ENCODE measurements at places on chromosomes 11 and 22. TPM values are rescaled to one million over a fixed set of nuclear protein-coding genes. Genes with fewer than 3 reads are reported as not detected.

DNA sequence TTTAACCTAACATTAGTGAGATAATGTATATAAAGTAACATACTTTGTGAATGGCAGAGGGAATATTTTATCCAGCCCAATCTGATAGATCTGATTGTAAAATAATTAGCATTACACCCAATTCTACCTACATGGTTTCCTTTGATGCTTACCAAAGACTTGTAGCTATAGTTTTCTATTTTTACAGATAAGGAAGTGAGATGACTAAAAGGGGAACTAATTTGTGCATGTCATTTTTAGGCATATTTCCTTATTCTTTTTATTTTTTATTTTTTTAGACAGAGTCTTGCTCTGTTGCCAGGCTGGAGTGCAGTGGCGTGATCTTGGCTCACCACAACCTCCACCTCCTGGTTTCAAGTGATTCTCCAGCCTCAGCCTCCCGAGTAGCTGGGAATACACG is 793.7 kb upstream of the LRRC4C start:
- DNase-seq = no peak

GRCh38 chr11:79691445-79691844 is 250.6 kb upstream of the TENM4 start:
- DNase-seq = no peak

- DNase-seq = no peak
Observed at GRCh38 chr11:28903716-28904115, 795.5 kb downstream of the METTL15 start.

DNA sequence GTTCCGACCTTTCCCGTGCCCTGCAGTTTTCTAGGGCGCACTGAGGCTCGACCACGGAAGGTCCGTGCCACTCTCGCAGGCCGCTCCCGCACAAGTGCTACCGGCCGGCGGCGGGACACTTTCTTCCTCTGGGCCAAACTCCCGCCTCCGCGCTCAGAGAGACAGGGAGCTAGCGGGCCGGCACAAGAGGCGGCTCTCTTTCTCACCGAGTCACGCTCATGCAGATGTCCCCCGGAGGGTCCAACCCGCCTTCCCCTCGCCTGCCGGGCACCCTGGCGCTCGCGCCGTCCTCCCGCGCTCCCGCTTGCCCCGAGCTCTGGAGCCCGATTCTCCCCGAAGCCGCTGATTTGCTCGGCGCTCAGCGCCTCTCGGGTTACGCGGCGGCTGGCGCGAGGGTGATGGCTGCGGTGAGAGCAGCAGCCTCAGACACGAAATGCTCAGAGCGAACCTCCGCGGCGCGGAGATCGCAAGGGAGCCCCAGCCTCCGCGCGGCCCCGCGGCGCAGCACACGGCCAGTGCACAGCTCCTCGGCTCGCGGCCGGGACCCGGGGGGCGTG is 1.0 kb downstream of the LMO1 start:
- DNase-seq = no peak

DNA sequence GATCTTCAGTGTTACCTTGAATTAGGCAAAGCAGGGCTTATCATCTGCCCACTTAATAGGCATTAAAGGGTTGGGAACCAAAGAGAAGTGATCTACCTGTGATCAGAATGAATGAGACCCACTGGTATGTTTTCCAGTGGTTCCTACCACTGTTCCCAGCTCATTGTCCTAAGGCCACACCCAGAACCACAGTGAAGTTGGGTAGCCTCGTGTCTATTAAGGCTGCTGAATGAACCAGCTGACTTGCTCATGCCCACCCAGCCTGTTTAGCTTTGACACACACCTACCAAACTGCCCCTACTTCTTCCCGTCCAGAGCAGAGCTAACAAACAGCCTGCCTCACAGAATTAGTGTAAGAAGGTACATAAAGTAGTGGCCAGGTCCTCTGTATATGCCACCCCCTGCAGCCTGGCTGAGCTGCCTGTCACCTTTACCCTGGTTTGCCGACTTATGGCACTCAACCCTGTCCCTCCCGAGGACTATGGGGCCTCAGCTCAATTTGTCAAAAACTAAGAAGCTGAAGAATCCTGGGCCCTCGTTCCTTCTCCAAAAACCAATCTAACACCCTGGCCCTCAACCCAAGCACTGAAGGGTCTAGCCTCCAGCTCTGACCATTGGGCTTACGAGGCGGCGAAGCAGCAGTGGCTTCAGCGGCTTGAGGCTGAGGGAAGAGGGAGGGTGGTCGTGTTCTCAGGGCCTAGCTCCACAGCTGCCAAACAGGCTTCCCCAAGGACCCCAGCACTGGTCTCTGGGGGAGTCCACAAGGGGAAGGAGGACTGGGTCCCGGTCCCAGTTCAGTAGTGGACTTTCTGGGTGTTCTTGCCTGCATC is 9.8 kb downstream of the UCP2 start:
- no peak for DNase-seq

HSD17B12 gene
- 38.8 TPM for total RNA-seq

KRTAP5-8 gene
- not detected for total RNA-seq

PRODH gene
- total RNA-seq = 2.0 TPM

CCDC15 gene
- 0.71 TPM for total RNA-seq

KDELR3 gene
- 5.8 TPM for total RNA-seq

GRCh38 chr11:64649291-64649697 is 58.3 kb downstream of the SLC22A12 start:
- no peak for DNase-seq

DNA sequence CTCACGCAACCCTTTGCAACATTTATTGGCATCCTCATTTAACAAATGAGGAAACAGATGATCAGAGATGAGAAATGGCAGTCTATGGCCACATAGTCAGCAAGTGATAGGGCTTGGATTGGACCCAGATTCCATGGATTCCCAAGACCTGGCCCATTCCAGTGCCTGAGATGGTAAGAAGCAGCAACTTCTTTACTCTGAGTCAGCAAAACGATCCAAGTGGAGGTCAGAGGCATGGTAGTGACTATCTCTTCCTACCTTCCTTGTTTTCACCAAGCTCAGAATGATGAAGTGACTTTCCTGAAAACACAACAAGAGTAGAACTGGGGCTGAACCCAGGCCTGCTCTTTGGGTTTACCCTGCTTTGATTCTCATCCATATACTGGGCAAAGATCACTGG is 293.1 kb downstream of the TENM4 start:
- no peak for DNase-seq

INS gene
- total RNA-seq = not detected

DNA sequence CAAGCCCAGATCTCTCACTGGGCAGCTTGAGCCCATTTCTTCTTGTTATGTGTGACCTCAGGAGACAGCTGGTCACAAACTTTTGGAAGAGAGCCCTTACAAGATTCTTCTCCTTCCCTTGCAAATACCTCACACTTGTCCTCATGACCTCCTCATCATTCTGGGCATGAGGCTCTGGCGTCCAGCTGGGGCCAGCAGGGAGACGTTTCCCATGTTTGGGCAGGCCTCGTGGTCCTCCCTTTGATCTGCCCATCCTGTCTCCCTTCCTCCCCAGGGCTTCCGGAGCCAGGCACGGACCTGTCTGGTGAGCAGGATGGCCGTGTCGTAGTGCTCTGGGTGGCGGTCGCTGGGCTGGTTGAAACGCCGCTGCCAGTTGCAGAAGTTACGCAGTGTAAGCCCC is 9.7 kb downstream of the ADAMTS8 start:
- no peak for DNase-seq

ABCG4 gene
- 1.4 TPM for total RNA-seq

DNA sequence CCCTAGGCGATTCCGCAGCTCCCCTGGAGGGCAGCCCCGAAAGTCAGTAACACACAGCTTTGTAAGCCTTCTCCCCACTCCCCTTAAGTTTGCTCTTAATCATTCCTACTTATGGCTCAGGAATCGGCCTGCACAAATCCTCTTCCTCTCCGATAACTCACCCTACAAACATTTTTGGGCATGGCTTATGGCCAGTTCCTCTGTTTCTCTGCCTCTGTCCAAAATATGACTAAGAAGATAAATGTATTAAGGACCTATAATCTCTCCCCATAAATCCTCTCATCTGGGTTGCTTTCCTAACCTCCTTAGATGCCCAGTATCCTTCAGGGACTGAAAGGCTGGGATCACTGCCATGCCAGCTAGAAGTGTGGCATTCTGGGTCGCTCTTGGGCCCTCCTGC is 41.0 kb downstream of the PAMR1 start:
- no peak for DNase-seq

DNA sequence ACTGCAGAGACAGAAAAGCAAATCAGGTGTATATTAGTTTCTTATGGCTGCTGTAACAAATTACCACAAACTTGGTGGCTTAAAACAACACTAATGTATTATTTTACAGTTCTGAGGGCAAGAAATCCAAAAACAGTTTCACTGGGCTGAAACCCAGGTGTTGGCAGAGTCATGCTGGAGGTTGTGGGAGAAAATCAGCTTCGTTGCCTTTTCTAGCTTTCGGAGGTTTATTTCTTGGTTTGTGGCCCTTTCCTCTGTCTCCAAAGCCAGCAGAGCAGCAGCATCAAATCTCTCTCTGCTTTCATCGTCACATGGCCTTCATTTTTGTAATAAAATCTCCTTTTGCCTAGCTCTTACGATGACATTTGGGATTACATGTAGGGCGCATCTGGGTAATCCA is 33.0 kb upstream of the OR6M1 start:
- no peak for DNase-seq

DNA sequence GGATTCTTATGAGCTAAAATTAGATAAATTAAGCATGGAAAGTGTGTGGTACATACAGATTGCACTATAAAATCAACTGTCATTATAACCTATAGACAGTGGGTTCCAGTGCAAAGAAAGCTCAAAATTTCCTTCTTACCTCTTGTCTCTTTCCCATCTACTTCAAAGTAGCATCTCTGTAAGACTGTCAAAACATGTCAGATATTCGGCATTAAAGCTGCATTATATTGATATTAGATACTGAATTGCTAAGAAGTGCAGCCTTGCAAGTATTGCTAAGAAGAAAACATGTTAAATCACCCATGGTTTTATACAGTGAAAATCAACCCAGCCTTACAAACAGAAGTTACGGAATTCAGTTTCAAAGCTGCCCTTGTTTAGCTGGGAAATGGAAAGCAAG is 849.8 kb upstream of the FAT3 start:
- DNase-seq = no peak

ST14 gene
- total RNA-seq = 2.9 TPM

DNA sequence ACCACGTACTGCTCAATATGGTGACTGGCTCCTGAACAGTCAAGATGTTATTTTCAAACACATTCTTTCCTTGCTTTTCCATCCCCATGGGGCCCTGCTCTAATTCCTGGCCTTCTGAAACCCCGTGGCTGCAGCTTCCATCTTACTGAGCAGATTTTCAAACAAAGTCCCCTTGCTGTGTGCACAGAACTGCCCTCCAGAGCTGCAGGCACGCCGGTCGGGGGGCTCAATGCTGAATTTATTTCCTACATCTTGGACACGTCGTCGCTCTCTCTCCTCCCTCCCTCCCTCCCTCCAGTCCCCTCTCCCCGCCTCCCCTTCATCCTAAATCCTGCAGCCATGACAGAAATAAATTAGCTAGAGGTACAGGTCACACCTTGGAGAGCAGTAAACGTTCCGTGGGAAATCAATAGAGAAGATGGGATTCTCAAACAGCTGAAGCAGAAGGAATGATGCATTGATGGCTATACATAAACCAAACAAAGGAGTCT is 243.1 kb upstream of the BLID start:
- no peak for DNase-seq

- no peak for DNase-seq
Observed at GRCh38 chr11:409008-409599, 5.7 kb downstream of the SIGIRR start.

DNA sequence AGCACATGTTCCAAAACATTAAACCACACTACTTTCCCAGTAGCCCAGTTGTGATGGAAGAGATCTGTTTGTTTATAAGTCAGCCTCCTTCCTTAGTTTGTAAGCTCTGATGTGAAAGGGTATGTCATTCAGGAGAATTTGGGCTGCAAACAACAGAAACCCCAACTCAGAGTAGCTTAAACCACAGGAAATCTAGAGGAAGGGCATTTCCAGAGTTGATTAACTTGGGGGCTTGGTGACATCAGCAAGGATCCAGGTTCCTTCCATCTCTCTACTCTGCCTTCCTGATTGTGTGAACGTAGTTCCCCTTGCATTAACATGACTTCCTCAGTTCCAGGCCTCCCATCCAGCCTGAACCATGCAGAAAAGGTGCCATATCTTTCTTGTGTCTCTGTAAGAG is 6.5 kb upstream of the FJX1 start:
- no peak for DNase-seq

DNA sequence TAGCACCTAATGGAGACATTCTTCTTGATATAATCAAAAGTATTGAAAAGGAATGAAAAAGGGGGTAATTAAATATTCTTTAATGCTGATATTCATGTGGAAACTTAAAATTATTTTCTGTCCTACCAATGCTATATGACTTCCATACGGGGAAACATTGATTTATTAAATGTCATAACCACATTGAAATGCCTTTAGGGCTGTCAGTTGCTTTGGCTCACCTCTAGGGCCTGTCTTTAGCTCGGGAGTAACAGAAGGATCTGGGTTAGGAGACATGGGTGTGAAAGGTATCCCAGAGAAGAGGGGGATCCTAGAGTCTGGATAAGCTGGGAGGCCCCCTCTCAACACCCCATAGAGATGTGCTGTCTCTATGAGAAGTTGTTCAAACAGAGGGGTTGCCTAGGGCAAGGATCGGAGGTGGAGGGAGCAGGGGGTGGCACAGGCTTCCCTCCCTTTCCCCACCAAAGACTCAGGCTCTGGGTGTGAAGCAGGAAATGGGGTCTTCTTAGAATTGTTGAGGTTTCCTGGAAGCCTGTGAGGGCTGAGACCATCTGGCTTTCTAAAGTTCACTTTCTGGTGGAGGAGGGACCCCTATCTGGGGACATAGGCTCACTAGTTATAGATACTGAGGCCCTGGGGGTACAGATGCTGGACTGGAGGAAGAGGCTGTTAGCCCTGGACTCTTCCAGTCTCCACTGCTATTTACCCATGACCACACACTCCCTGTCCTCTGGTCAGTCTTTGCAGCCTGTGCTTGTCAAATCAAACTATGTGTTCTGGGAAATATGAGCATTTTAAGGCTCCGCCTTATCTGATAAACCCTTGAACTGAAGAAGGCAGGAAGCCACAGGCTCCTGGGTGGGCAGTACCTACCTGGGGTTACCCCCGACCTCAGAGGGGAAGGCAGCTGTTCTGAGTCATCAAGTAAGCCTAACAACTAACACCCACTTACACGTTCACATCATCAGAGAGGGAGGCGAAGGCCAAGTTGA is 55.8 kb upstream of the RRAS2 start:
- no peak for DNase-seq

GRCh38 chr11:68677432-68677831 is 6.9 kb upstream of the GAL start:
- no peak for DNase-seq

NOX4 gene
- 3.3 TPM for total RNA-seq

DNAJB7 gene
- total RNA-seq = not detected

- no peak for DNase-seq
Observed at GRCh38 chr11:72786305-72787215, 7.3 kb downstream of the STARD10 start.

OR8G5 gene
- 0.83 TPM for total RNA-seq

GRCh38 chr11:43554148-43554473 is 126.4 kb upstream of the HSD17B12 start:
- DNase-seq = no peak

GRCh38 chr11:126229858-126230540 is 18.4 kb downstream of the FAM118B start:
- DNase-seq = no peak

- DNase-seq = no peak
Observed at GRCh38 chr11:44112091-44112821, 16.8 kb downstream of the EXT2 start.

BCR gene
- 44.7 TPM for total RNA-seq

FOLH1 gene
- 0.42 TPM for total RNA-seq

GRCh38 chr22:39219071-39220039 is 25.4 kb downstream of the PDGFB start:
- no peak for DNase-seq

- no peak for DNase-seq
Observed at GRCh38 chr11:44475114-44475686, 90.3 kb upstream of the CD82 start.

OR51E1 gene
- total RNA-seq = 0.33 TPM
